ENCODE measurements at places on chromosomes 1 and 21. TPM values are rescaled to one million over a fixed set of nuclear protein-coding genes. Genes with fewer than 3 reads are reported as not detected.

Gene CD2
- total RNA-seq: 1.1 TPM

- DNase-seq: no peak
Measured at GRCh38 chr1:65044411-65044810, 78.1 kb upstream of the JAK1 start.

DNA sequence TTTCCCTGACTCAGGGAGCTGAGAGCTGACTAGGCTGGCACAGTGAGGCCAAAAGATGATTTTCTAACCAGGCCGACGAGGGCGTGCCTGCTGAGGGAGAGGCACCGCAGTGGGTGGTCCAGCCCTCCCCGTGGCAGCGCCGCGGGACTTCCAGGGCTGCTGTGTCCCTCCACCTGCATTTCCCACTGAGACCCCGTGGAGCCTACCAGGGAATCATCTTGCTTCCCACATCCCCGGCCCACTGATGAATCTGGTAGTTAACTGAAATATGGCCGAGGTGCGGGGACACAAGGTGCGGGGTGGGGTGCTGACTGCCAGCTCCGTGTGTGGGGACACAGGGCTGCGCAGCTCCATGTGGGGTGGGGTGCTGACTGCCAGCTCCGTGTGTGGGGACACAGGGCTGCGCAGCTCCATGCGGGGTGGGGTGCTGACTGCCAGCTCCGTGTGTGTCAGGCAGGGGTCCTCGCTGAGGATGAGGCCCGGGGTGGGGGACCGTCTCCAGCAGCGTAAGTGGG is 10.4 kb downstream of the WRAP73 start:
- no peak for DNase-seq

DNA sequence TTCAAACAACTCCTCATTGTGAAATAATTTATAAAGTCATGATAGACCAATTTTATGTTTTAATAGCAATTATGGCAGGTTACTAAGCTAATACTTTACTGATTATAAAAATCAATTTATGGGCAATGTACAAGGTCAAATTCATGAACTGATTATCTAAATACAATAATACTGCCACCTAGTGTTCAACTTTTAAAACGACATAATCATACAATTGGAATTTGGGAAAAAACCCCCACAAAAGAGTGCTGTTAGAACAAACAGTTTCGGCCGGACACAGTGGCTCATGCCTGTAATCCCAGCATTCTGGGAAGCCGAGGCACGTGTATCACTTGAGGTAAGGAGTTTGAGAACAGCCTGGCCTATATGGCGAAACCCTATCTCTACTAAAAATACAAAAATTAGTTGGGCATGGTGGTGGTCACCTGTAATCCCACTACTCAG is 14.0 kb downstream of the GTF2B start:
- DNase-seq: no peak

DNA sequence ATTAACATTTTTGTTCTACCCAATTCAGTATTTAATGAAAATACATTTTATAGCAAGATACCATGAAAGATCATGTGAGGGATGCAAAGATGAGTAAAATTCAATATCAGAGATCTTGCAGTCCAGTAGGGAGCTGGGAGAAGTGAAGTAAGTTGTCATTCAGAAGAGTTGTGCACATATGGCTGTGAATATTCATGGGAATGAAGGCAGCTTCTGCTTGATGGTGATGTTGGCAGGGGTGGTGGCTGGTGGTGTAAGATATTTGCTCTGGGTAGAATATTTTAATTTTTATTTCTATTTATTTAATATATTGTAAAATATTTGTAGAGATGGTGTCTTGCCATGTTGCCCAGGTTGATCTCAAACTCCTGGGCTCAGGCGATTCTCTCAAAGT is 72.0 kb upstream of the GCLM start:
- no peak for DNase-seq

DNA sequence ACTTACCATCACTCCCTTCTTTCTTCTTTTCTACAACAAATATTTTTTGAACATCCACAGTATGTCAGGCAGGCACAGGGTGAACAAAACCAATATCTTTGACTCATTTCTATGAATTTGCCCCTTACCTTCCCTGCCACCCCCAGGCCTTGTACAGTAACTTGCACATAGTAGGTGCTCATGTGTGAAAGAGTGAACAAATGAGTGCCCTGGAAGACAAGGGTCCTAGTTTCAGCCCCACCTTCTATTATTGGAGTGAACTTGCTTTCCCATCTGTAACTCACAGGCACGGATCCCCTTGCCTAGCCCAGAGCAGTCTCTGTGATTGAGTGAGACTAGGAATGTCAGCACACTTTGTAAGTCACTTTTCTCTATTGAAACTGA is 12.8 kb downstream of the ZDHHC18 start:
- DNase-seq: no peak

DNA sequence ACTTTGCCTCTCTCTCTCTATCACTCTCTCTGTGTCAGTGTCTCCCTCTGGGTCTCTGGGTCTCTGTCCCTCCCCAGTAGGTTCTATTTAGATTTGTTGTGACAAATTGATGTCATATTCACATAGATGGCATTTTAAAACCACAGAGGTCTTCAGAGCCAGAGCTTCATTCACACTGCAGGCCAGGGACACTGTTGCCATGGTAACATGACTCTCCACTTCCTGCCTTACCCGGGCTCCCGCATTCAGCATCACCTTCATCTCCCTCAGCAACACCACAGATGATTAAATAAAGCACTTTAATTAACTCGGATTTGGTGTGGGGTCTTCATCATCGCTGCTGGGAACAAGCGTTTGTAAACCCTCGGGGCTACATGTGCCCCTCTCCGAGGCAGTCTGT is 132.6 kb downstream of the ETS2 start:
- DNase-seq: no peak

DNA sequence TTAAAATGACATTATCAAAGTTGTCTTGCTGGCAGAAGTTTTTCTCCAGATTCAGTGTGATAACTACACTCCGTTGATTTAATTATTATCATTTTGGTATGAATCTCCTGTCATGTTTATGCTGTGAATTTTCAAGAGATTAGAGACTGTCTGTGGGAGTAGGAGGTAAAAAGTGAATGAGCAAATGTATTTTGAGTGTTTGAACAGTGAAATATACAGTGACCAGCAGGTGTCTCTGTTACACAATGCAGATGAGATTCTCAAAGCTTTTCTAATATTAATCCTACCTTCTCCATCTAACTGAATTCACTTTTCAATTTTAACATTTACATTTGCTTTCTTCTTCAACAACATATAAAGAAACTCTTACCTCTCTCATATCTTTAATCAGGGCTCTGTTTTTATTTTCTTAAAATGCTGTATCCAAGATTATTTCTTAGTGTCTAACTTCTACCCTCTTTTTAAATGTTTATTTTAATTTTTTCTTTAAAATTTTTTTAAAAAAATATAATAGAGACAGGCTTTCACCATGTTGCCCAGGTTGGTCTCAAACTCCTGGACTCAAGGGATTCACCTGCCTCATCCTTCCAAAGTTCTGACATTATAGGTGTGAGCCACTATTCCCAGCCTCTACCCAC is 20.9 kb upstream of the HSPA13 start:
- no peak for DNase-seq

Gene DNAJC28
- 0.34 TPM for total RNA-seq

Gene TTLL7
- total RNA-seq: 7.6 TPM

DNA sequence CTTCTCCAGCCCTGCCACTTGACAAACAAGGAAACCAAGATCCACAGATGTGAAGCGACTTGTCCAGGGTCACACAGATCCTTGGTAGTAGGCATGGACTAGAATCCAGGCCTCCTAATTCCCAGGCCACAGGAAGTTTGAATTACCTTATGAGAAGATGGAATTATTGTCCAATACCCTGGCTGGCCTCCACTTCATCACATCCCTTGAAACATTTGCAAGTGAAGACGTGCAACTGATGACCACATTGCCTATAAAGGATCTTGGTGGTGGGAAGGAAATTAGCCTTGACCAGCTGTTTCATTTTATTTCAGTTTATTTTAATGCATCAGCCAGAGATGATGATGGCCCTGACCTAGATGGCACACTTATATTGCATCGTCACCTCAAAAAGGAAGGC is 165.8 kb upstream of the CAMK1G start:
- DNase-seq: no peak

All from lower leg skin (tissue), 4 donors.